Peyer's patch (tissue), 4 donors: ENCODE measurements at places on chromosomes 2 and 18. TPM values are rescaled to one million over a fixed set of nuclear protein-coding genes. Genes with fewer than 3 reads are reported as not detected.
A peak's percentile ranks its signal among the peaks of the same experiment; 100 is the strongest.

DNA sequence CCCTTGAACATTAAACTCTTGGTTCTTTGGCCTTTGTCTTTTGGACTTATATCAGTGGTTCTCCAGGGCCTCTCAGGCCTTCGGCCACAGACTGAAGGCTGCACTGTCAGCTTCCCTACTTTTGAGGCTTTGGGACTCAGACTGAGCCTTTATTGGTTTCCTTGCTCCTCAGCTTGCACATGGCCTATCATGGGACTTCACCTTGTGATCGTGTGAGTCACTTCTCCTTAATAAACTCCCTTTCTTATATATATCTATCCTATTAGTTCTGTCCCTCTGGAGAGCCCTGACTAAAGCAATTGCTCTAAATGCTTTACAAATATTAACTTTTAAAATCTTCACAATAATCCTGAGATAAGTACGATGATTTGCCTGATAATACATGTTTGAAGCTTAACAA, 353.6 kb upstream of the TRIB2 start:
- no peaks in the 10 kb centered on the region for H3K4me1 ChIP-seq
- H3K36me3 ChIP-seq = no peaks in the 10 kb centered on the region
- no peak for DNase-seq
- H3K27ac ChIP-seq = no peak overlapping the region
- no peaks in the 10 kb centered on the region for H3K27me3 ChIP-seq

GRCh38 chr2:99079226-99079625, 62.3 kb upstream of the C2orf15 start:
- no peak overlapping the region for H3K27ac ChIP-seq
- no peaks in the 10 kb centered on the region for H3K4me1 ChIP-seq
- H3K4me3 ChIP-seq = no peak overlapping the region
- DNase-seq = no peak
- H3K27me3 ChIP-seq = no peaks in the 10 kb centered on the region

DNA sequence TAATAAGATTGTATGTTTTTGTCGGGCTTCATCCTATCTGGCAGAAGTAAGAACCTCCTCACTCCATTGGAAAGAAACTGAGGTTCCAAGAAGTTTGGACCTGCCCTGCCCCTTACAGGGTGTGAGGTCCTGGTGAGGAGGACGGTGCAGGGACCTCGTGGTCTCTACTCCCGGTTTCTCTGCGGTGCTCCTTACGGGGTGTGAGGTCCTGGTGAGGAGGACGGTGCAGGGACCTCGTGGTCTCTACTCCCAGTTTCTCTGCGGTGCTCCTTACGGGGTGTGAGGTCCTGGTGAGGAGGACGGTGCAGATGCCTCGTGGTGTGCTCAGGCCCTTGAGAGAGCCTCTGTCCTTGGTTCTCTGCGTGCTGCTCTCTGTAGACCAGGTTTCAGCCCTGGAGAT, 5.2 kb downstream of the CTDP1 start:
- no peak overlapping the region for H3K27ac ChIP-seq
- H3K4me3 ChIP-seq = no peak overlapping the region
- H3K36me3 ChIP-seq = no peaks in the 10 kb centered on the region
- peaks cover 21% of the 10 kb centered on the region for H3K4me1 ChIP-seq
- H3K27me3 ChIP-seq = no peaks in the 10 kb centered on the region

DNA sequence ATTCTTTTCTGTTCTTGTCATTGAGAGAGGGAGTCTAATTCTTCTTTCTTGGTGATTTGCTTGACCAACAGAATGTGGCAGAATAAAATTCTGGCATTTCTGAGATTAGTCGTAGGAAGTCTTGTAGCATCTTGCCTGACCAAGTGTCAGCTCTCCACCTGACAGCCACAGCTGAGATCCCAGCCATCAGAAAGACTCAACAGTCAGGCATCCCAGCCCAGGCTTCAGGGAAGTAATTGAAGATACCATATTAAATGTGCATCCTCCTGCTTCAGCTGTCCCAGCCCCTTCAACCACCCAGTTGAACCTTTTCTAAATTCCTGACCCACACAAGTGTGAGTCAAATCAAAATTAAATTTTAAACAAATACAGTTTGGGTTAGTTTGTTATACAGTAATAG, 208.3 kb downstream of the PIK3C3 start:
- no peaks in the 10 kb centered on the region for H3K27me3 ChIP-seq
- no peaks in the 10 kb centered on the region for H3K4me1 ChIP-seq
- H3K4me3 ChIP-seq = no peak overlapping the region
- DNase-seq = no peak
- H3K27ac ChIP-seq = no peak overlapping the region

Gene GALNT3
- total RNA-seq = 43.7 TPM

- DNase-seq = no peak
- H3K4me1 ChIP-seq = no peaks in the 10 kb centered on the region
- H3K36me3 ChIP-seq = no peaks in the 10 kb centered on the region
- H3K27me3 ChIP-seq = no peaks in the 10 kb centered on the region
These were observed 79.9 kb downstream of the ALK start for GRCh38 chr2:29841386-29842004.

Gene SLC5A7
- total RNA-seq = not detected

DNA sequence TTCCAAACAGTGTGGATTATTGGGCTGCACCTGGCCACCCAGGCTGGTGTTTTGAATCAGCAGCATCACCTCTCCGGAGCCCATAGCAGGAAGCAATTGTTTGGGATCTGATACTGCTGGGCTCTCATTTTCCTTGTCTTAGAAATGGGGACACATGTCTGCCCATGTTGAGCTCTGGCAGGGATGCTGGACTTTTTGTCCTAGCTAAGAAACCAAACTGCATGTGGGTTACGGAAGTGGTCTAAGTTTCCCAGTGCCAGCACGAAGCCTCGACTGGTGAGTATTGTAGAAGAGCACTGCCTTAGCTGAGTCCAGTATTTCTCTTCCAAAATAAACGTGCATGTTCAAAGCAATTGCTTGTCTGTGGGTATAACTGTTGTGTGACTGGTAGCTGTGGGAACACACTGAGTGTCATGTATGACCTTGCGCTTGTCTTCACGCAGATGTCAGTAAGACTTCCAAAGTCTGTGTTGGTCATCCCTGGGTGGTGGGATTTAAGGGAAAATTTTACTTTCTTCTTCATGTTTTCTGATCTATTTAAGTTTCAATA, 43.6 kb downstream of the SH3RF3 start:
- no peaks in the 10 kb centered on the region for H3K36me3 ChIP-seq
- H3K4me3 ChIP-seq = no peak overlapping the region
- no peaks in the 10 kb centered on the region for H3K4me1 ChIP-seq
- H3K27me3 ChIP-seq = no peaks in the 10 kb centered on the region
- peak overlapping the region; percentile 50 for H3K27ac ChIP-seq

Gene PLCD4
- 1.5 TPM for total RNA-seq

DNA sequence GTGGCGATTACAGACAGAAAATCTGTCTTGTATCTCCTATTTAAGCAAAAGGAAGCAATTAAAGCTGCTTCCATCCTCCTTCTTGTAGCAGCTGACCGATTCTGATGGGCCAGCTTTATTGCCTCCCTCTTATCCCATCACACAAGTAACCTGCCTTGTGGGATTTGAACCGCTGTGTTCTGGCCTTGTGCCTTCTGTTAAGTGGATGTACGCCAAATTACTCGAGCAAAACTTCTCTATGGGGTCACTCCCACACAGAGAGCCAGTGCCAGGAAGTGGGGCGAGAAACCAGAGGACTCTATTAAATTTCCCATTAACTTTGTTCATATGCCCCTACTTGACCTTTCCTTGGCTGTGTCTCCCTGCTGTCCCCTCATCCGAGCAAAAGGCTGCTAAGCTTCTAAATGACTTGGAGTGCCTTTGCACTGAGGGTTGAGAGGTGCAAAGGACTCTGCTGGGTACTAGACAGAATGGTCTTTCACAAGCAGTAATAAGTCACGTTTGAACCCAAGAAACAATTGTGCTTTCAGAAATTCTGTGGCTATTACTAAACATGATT, 672.5 kb downstream of the MBD2 start:
- no peaks in the 10 kb centered on the region for H3K4me1 ChIP-seq
- no peak overlapping the region for H3K4me3 ChIP-seq
- H3K36me3 ChIP-seq = no peaks in the 10 kb centered on the region
- DNase-seq = no peak
- H3K27me3 ChIP-seq = no peaks in the 10 kb centered on the region
- no peak overlapping the region for H3K27ac ChIP-seq

DNA sequence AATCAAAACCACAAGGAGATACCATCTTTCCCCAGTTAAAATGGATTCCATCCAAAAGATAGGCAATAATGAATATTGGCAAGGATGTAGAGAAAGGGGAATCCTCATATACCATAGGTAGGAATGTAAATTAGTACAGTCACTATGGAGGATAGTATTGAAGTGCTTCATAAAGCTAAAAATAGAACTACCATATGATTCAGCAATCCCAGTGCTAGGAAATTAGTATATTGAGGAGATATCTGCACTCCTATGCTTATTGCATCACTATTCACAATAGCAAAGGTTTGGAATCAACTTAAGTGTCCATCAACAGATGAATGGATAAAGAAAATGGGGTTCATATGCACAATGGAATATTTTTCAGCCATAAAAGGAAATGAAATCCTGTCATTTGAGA, 251.2 kb downstream of the ZNF804A start:
- no peaks in the 10 kb centered on the region for H3K36me3 ChIP-seq
- H3K4me1 ChIP-seq = no peaks in the 10 kb centered on the region
- H3K27me3 ChIP-seq = no peaks in the 10 kb centered on the region
- no peak overlapping the region for H3K27ac ChIP-seq
- H3K4me3 ChIP-seq = no peak overlapping the region

DNA sequence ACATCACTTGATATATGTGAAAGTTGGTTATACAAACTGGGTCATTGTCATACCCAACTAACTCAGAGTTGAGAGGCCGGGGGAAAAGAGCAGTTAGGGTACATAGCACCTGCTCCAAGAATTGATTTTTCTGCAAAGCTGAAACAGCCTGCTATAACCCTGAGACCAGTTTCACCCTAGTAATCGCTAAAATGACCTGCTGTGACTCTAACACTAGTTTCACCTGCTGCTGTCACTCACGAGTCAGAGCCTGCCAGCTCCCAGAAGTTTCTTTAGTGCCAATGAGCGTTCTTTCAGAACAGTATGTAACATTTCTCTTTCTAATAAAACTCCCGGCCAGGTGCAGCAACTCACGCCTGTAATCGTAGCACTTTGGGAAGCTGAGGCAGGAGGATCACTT, 28.0 kb downstream of the SRSF7 start:
- no peaks in the 10 kb centered on the region for H3K36me3 ChIP-seq
- H3K27me3 ChIP-seq = no peaks in the 10 kb centered on the region
- H3K4me3 ChIP-seq = no peak overlapping the region
- DNase-seq = no peak
- H3K4me1 ChIP-seq = no peaks in the 10 kb centered on the region
